ENCODE measurements at places on chromosomes 5 and 9.

- no peak for DNase-seq
Measured at GRCh38 chr9:108271236-108271635, 584.5 kb downstream of the ACTL7B start.

GRCh38 chr5:42632354-42632900 lies 124.2 kb upstream of the CCDC152 start:
- DNase-seq, result no peak

- DNase-seq, result peak; percentile 98
Measured at GRCh38 chr5:181246276-181247049, 2.8 kb upstream of the RACK1 start.

DNA sequence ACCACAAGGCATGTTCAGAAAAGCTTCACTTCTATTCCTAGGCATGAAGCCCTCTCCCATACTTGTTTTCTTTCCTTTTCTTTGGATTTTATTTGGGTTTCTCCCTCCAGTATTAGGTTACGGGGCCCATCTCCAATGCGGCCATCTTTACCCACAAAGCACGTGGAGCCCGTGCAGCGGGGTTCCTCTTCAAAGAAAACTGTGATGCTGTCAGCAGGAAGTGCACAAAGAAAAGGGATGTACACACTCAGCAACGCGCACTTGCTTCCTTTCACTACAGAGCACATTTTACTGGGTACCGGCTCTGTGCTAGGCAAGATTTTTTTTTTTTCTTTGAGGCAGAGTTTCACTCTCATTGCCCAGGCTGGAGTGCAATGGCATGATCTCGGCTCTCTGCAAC lies 106.6 kb downstream of the COL23A1 start:
- peak; percentile 57 for DNase-seq

GRCh38 chr5:84885485-84886258 lies 501.0 kb upstream of the EDIL3 start:
- peak; percentile 96 for DNase-seq

GRCh38 chr5:66982056-66982387 lies 214.6 kb downstream of the CD180 start:
- DNase-seq, result no peak

DNA sequence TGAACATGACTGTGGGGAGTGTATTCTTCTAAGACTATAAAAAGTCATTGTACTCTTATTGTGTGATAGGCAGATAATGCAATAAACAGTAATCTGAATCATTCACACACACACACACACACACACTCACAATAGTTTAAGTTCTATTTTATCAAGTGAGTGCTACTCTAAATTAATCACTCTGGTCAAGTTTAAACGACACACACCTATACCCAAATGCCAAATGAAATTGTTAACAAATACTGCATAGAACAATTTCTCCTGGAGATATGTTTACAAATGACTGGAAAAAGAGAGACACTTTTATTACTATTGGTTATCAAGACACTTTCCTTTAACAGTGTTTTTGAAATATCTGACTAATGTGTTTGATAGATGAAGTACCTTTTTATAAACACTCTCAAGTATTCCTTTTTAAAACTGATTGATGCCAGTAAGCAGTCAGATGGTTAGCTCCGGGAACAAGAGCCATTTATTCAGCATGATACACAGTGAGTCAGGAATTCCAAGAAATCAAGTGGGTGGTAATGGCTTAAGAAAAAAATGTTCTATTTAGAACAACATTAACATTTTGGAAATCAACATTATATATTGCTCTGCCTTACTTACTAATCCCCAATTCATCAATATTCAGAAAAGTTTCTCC lies 521.6 kb upstream of the ST8SIA4 start:
- DNase-seq, result peak; percentile 28

DNA sequence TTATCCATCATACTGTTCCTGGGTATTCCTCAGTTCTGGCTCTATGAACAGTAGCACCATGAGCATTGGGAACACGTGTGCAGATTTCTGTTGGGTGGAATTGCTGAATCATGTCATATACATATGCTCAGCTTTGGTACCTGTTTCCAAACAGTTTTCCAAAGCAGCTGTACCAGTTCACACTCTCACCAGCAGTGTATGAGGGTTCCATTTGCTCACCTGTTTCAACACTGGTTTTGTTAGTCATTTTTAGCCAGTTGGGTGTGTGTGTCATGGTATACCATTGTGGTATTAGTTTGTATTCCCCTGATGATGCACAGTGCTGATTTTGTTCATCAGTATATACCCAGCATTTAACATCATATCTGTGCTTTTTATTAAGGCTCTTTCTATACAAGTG lies 56.7 kb upstream of the ECM2 start:
- DNase-seq, result no peak

- peak; percentile 68 for DNase-seq
Measured at GRCh38 chr5:112419164-112419985, at the start of gene EPB41L4A. TSS of gene EPB41L4A (minus strand) at chr5:112419277. CDS start at chr5:112419039, 238 bp downstream.

DNA sequence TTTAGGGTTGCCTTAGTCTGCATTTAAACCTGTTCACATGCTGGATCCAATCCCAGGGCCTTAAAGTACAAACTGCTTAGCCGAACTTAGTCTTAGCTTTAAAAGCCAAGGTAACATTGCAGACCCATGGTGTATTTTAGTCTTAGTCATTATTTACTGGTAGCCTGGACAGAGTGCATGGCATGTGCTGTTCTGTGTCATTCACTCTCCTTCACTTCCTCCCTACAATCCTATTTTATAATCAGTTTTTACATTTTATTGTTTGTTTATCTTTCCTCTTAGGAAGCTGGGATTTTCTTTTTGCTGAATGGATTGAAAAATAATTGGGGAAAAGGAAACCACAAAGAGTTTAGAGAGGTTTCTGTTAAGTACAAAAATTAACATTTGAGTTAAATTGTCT lies 29.4 kb upstream of the TAL2 start:
- no peak for DNase-seq

DNA sequence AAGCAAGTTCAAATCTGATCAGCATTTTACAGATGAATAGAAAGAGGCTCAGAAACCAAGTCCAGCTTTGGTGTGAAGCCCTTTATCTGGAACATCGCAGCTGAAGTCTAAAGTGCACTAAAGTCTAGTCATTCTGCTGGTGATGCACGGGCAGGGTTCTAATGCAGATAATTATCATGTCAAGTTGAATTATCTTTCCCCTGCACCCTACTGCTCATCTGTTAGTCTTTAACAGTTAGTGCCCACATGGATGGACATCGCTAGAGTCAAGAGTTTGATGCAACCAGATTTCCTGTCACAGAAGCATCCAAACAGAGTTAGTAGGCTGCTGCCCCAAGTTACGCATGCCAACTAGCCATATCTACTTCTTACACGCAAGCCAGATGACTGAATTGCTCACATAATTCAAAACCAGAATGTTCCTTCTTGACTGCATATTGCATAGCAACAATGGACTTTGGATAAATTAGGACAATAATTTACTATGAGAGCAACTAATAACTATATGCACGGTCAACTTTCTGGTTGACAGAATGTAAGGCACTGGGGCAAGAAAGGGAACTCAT lies 1.6 kb upstream of the TOMM5 start:
- no peak for DNase-seq

GRCh38 chr5:125549322-125549911 lies 803.0 kb upstream of the ZNF608 start:
- DNase-seq, result no peak

DNA sequence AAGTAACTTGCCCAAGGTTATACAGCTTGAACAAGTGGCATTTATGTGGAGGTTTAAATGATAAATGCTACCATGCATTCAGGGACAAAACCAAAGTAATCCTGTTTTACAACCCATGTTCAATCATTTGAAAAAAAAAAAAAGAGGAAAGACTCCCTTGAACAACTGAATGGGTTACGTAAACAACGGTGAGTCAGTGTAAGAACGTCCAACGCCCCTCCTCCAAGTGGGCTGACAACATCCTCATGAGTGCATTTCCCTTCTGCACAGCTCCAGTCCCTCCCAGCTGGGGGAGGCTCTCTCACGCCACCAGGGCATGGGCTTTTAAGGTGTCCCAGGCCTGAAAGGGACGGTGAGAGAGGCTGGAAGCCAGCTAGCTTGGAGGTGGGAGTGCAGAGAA lies 90.0 kb downstream of the PRRT1B start:
- peak; percentile 91 for DNase-seq

- DNase-seq, result no peak
Measured at GRCh38 chr5:180423598-180423997, 70.5 kb upstream of the GFPT2 start.

- DNase-seq, result peak; percentile 49
Measured at GRCh38 chr5:141359790-141360426, at the start of gene PCDHGB2. TSS of gene PCDHGB2 (plus strand) at chr5:141359994. CDS start at chr5:141360136, 142 bp downstream.

DNA sequence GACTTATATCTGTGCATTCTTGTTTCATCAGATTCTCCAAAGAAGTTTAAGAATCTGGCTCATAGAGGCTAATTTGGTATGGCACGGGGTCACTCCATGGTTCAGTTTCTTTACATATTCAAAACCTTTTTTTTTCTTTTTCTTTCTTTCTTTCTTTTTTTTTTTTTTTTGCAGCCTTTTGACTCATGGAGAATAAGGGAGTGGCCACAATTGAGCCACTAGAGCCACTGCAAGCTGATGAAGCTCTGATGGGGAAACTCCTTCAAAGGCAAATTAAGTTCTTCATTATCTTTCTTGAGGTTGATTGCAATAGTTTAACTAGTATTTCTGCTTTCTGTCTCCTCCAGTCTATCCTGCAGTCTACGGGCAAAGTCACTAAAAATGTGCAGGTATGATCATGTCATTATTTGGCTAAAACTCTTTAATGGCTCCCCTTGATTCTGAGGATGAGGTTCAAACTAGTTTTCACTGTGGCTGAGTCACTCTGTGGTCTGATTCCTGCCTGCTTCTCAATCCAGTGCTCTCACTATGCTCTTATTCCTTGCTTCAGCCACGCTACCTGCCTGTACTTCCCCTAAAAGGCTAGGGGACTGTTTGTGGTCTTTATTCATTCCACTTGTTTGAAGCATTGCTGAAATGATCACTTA lies 93.5 kb upstream of the RIOK2 start:
- no peak for DNase-seq

DNA sequence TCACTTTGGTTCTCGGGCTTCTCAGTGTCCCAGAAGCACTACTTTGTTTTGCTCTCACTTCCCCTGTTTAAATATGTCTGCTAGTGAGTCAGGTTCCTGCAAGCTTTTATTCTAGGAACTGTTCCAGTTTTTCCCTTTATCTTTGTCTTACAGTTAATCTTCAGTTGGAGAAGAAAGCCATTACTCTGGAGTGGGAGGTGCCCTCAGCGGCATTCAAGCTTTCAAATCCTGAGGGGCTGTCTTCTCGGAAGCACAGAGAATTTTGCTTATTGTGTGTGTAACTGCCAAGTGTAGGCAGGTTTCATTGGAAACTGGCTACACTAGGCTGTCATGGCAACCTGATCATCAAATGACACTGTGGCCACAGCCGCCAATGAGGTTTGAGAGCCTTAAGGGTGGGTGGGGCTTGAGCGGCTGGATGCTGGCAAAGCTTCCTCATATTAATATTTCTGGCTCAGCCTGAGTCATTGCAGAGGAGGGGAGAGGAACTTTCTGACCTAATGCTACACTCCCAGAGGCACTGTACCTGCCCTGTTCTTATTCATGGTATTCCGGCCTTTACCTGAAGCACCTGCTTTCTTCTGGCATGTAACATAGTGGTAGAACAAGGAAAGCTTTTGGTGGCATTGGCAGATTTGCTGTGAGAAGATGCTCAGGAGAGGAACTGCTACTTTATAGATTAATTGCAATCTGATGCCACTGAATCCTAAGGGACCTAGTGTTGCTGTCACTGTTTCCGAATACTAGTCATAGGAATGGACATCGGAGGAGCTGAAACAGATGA lies 26.3 kb downstream of the SLC25A25 start:
- DNase-seq, result peak; percentile 94

GRCh38 chr5:158933494-158934318 lies 166.0 kb downstream of the EBF1 start:
- DNase-seq, result no peak

GRCh38 chr5:114208120-114208519 lies 153.8 kb upstream of the KCNN2 start:
- DNase-seq, result no peak

DNA sequence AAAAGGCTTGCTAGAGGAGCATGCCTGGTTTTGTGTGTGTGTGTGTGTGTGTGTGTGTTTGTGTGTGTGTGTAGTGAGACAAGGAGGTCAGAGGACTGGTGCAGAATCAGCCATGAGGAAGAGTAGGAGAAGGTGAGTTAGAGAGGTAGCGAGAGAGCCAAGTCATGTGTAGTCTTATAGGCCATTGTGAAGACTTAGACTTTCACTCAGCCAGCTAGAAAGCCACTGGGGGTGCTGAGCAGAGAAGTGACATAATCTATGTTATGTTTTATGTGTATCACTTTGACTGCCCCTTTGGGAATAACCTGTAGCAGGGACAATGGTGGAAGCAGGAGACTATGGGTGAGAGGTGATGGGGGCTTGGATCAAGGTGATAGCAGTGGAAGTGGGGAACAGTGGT lies 180.5 kb upstream of the CLINT1 start:
- DNase-seq, result no peak

- DNase-seq, result peak; percentile 27
Measured at GRCh38 chr9:137757613-137758029, 120.0 kb upstream of the CACNA1B start.

All from MG63 (cell line).